ENCODE measurements at places on chromosomes 12 and 14. TPM values are rescaled to one million over a fixed set of nuclear protein-coding genes. Genes with fewer than 3 reads are reported as not detected.

The PRB2 gene
- total RNA-seq = not detected

The GARIN6 gene
- total RNA-seq = not detected

The TMTC1 gene
- 176 TPM for total RNA-seq

The TBC1D30 gene
- 53.0 TPM for total RNA-seq

The CLEC2D gene
- total RNA-seq = not detected

The MYF5 gene
- total RNA-seq = not detected

The SETD3 gene
- total RNA-seq = 26.4 TPM

The KRT75 gene
- total RNA-seq = not detected

The ZC2HC1C gene
- not detected for total RNA-seq

The NEMP1 gene
- 7.7 TPM for total RNA-seq

The AICDA gene
- not detected for total RNA-seq

The WSCD2 gene
- total RNA-seq = 3.5 TPM

The FAIM2 gene
- 0.75 TPM for total RNA-seq

The LHX5 gene
- not detected for total RNA-seq

The KLRG1 gene
- 0.53 TPM for total RNA-seq

The DHH gene
- total RNA-seq = 31.5 TPM

The PLEKHD1 gene
- not detected for total RNA-seq

The KRT77 gene
- not detected for total RNA-seq

The CYP27B1 gene
- not detected for total RNA-seq

The TAS2R46 gene
- 23.2 TPM for total RNA-seq

The COQ5 gene
- total RNA-seq = 5.9 TPM

The CLEC1B gene
- total RNA-seq = not detected
